ENCODE measurements at places on chromosomes 16 and 17.

DNA sequence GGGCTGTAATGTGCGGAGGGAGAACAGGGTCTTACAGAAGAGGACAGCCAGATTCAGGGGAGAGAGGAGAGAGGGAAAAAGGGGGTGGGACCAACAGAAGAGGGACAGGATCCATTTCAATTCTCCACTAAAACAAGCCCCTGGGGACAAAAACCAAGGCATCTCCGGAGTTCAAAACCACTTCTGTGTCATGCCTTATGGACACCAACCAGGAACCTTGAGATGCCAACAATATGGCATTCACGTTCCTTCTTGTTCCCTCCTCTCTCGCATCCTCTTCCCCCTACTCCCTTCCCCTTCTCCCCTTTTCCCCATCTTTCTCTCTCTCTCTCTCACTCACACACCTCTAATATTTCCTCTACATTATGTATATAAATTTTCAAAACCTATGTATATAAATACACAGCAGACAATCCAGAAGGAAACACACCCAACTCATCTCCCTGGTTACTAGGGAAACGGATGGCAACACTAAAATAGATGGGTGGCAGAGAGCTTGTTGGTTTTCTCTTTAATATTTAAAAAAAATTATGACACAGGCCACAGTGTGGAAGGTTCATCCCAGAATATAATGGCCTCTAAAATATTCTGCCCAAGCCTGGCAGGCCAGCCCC lies 123.1 kb downstream of the SLC39A11 start:
- no peak for DNase-seq

DNA sequence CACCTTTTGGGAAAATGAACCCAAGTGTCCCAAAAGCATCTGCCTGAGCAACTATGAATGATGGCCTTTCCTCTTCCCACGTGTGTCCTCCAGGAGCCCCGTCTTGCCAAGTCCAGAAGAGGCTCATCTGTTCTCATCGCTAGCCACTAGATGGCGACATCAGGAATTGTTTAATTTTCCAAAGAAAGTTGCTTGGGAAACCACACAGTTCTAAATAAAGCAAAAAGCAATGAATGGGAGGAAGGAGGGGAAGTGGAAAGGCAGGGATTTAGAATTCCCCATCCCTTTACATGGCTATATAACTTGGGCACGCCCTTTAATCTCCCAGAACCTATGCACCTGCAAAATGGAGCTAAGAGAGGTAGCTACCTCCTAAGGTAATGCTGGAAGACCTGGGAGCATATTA lies 9.0 kb upstream of the CDH5 start:
- DNase-seq: no peak

DNA sequence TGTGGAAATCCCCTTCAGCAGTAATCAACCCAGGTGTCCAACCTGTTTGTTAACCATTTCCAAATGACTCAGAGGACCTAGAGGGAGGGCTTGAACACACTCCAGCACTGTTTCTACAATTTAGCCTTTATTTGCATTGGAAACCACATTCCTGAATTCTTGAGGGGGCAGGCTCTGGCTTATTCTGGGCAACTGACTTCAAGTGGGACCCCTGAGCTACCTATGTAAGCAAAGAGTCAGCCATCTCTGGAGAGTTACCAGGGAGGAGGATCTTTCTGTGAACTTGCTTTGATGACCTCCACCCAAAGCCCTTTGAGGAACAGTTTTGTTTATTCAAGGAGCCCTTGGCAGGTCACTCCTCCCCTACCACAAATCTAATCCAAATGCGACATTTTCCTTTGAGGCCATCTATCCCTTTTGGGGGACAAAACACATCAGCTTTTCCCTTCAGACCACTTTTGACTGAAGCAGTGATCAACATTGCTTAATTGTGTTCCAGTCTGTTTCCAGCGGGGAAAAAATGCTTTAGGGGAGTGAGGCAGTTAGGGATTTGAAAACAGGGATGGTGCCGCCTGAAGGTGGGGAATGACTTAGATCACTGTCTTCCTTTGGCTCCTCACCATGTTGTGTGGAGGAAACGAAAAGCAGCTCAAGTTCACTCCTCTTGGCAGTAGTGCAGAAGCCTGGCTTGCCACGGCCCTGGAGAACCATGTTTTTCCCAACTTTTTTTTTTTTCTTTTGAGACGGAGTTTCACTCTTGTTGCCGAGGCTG lies 46.2 kb downstream of the TUBD1 start:
- no peak for DNase-seq

- DNase-seq: no peak
Measured at GRCh38 chr17:49031965-49032928, 35.1 kb downstream of the IGF2BP1 start.

- DNase-seq: no peak
Measured at GRCh38 chr17:17699491-17699890, 18.2 kb downstream of the RAI1 start.

DNA sequence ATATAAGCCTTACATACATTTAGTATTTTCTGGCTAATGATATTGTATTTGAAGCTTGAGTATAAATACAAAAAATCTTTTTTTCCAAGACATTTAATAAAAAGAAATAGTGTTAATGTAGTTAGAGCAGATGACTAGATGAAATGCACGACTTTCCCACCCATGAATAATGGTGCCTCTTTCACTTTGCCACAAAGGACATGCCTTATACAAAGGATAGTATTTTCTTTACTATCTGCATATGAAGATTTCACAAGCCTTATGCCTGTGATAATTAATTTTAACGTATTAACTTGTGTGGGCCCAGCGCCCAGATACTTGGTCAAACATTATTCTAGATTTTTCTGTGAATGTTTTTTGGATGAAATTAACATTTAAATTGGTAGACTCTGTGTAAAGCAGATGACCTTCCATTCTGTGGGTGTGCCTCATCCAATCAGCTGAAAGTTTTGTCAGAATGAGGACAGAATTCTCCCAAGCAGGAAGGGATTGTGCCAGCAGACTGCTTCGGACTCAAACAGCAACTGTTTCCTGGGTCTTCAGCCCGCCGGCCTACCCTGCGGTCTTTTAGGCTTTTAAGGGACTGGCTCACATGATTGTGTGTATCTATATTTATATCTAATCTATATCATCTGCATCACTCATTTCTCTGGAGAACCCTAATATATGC lies 115.4 kb downstream of the USP22 start:
- no peak for DNase-seq

GRCh38 chr16:55273356-55273755 lies 50.6 kb upstream of the IRX6 start:
- DNase-seq: no peak

GRCh38 chr17:70055000-70055399 lies 20.0 kb upstream of the KCNJ16 start:
- DNase-seq: no peak

GRCh38 chr17:63439687-63440086 lies 6.4 kb downstream of the CYB561 start:
- no peak for DNase-seq

DNA sequence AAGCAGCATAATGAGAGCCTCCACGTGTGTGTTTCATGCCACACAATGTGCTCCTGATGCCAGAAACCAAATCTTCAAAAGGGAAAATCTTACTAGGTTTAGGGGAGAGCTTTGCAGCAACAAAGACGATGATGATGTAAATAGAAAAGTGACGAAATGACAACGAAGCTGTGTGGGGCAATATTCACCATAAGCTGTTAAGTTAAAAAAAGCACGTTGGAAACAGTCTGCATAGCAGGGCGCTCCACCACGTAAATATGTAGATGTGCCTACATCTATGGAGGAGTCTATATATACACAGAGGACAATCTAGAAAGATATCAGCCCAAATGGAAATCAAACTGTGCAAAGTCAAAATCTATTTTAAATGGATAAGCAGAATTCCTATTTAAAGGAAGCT lies 61.0 kb downstream of the RPH3AL start:
- no peak for DNase-seq

- no peak for DNase-seq
Measured at GRCh38 chr16:49600536-49600935, 226.9 kb downstream of the C16orf78 start.

DNA sequence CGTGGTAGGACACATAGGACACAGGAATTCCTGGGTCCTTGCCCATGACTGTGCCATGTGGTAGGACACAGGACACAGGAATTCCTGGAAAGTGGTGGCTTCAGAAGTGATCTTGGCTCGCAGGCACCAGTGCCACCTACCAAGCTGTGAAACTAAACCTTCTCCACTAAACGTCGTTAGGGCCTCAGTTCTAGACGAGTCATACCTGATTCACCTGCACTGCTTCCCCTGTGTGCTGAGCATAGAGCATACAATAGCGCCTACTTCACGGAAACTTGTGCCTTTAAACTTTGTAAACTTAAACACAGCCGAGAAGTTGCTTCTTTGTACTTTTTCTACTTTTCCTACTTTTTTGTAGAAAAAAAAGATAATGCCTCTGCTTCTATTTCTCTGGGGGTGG lies 4.8 kb downstream of the SOX8 start:
- no peak for DNase-seq

All from thoracic aorta (tissue), 2 donors.